Foreskin keratinocyte (primary cell): ENCODE measurements at places on chromosomes 2 and 18. TPM values are rescaled to one million over a fixed set of nuclear protein-coding genes. Genes with fewer than 3 reads are reported as not detected.

CTIF gene
- 20.8 and 22.1 TPM in 2 replicates for polyA plus RNA-seq

DOK6 gene
- polyA plus RNA-seq, result not detected in 2 replicates

CRACDL gene
- 1.1 and 1.4 TPM in 2 replicates for polyA plus RNA-seq

BOK gene
- polyA plus RNA-seq, result 43.1 and 56.5 TPM in 2 replicates

OSR1 gene
- 0.09 and 0.18 TPM in 2 replicates for polyA plus RNA-seq

DDX1 gene
- 80.3 and 92.1 TPM in 2 replicates for polyA plus RNA-seq

RESP18 gene
- polyA plus RNA-seq, result not detected in 2 replicates

IL1RN gene
- polyA plus RNA-seq, result 20.4 and 29.6 TPM in 2 replicates

ZNF521 gene
- polyA plus RNA-seq, result not detected in 2 replicates
